ENCODE measurements at places on chromosomes 13 and 19.

DNA sequence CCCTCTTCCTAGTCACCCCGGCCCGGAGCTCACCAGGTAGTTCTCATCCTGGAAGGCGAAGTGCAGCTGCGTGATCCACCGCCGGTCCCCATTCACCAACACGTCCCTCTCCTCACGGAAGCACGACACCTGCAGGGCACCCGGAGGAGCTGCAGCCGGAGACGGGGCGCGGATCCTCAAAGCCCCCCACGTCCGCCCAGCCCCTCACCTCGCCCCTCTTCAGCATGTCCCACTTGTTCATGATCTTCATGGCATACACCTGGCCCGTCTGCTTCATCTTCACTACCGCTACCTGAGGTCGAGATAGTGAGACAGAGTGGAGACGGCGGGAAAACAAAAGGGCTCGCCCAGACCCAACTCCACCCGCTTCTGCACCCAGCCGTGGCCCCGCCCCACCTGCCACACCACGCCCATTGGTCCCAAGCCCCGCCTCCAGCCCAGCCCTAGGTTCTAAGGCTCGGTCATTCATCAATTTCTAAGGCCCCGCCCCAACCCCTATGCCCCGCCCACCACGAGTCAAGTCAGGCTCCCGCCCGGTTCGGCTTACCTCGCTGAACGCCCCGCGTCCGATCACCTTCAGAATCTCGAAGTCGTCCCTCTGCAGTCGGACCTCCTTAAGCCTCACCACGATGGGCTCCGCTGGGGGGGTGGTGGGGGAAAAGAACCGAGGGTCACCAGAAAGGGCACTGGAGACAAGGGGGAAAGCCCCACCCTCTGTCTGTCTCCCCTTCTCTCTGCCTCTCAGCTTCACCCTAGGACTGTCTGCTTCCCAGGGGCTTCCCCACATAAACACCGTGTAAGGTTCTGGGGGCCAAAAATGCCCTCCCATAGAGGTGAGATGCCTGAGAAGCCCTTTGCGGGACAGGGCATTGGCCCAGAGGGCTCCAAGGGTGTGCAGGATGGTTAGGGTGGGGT, 2.8 kb downstream of the DMPK start:
- DNase-seq: peak; percentile 65

DNA sequence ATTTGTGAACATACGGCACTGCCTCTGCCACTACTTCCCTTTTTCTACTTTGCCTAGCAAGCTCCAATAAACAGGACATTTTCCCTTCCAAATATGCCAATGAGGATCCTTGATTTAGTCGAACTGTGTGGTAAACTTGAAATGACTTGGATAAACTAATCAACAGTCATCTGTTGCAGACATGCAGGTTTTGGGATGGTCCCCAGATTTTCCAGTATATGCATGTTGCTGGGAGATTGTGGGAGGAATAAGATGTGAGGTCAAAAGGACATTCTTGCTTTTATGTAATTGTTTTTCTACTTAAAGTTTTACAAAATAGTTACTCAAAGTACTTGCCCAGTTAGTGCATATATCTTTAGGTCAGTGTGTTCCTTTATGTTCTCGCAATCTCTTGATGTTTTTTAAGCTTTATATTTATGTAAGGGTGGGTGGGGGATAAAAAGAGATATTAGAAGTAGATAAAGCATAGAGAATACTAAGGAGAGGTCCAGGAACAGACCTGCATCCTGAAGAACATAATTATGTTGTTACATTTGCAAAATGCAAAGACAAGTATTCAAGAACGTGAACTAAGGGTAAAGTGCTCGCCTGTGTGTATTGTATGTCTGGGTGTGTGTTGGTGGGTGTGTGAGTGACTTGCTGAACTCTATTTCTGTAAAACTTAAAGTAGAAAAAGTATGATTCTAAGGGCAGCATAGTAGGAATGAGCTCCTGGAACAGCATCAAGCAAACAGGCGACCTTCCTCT, 88.4 kb upstream of the OXGR1 start:
- no peak for DNase-seq

GRCh38 chr13:103276775-103277498, 210.7 kb upstream of the SLC10A2 start:
- no peak for DNase-seq

DNA sequence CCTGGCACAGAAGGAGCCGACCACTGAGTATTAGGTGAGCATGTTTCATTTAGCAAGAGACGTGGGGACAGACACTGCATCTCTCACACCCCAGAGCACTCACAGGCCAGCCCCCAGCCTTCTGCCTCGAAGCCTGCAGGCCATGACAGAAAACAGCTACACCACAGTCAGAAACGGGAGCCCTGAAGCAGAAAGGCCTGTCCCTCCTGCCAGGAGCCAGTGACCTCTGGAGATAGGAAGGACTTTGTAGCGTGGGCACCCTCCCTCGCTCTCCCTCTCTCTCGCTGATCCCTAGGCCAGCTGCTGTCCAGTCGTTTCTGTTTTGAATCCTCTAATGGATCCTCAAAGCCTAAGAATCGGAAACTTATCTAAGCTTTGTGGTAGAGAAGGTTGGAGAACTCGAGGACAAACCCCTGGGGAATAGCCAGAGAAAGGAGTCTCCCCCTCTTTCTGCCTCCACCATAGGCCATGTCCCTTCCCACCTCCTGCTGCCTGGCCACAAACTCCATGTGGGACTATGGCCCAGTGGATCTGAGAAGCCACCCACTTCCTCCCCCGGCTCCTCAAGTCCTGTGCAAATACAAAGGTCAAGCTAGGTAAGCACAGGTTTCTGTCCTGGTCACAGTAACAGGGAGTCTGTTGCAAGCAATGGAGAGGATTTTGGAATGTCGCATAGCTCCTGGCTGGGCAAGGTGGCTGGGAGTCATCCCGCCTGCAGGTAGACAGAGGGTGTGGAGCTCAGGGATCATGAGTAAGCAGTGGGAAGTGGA, 95.1 kb downstream of the NUFIP1 start:
- no peak for DNase-seq

DNA sequence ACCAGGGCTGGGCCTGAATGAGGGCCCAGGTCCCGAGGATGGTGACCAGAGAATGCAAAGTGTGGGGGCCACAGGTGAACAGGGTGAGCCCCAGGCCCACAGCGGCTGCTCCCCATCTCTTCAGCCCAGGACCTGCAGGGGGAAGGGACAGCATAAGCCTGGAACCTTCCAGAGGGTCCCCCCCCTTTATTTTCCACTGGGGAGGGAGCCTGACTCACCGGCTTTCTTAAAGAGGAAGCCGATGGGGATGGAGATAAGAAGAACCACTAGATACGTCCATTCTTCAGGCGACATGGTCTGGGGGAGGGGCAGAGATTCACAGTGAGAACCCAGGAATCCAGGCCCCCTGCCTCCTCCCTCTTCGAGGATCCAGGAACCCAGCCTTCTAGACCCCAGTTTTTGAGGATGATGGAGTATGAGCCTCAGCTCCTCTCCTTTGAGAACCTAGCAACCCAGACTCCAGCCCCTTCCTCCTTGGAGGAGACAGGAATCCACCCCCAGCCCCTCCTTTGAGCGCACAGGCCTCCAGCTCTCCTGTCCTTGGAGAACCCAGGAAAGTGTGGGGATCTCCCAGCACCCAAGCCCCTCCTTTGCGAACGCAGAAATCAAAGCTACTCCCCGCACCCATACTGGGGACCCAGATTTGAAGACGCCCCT, 1.0 kb downstream of the MBOAT7 start:
- DNase-seq: peak; percentile 46
